ENCODE measurements at places on chromosomes 4 and X. TPM values are rescaled to one million over a fixed set of nuclear protein-coding genes. Genes with fewer than 3 reads are reported as not detected.

The FGF16 gene
- total RNA-seq = not detected

The FABP2 gene
- total RNA-seq = not detected

The S100P gene
- 19.3 TPM for total RNA-seq

The GPR34 gene
- 0.36 TPM for total RNA-seq

The PPEF1 gene
- not detected for total RNA-seq

The NIPAL1 gene
- total RNA-seq = 1.3 TPM

The ARHGEF38 gene
- total RNA-seq = not detected

The CT47C1 gene
- total RNA-seq = not detected

The SCD5 gene
- total RNA-seq = 0.12 TPM

Measured in activated CD4-positive, alpha-beta memory T cell treated with anti-CD3 and anti-CD28 coated beads for 36 hours (primary cell).